ENCODE measurements at places on chromosomes 6 and 20.

GRCh38 chr6:105109955-105110895 is 69.6 kb downstream of the POPDC3 start:
- no peak for DNase-seq

- no peak for DNase-seq
Measured at GRCh38 chr20:57618764-57619050, 1.5 kb downstream of the ZBP1 start.

- no peak for DNase-seq
Measured at GRCh38 chr20:46933150-46933549, 38.5 kb downstream of the EYA2 start.

- no peak for DNase-seq
Measured at GRCh38 chr20:19465536-19465935, 253.1 kb downstream of the SLC24A3 start.

DNA sequence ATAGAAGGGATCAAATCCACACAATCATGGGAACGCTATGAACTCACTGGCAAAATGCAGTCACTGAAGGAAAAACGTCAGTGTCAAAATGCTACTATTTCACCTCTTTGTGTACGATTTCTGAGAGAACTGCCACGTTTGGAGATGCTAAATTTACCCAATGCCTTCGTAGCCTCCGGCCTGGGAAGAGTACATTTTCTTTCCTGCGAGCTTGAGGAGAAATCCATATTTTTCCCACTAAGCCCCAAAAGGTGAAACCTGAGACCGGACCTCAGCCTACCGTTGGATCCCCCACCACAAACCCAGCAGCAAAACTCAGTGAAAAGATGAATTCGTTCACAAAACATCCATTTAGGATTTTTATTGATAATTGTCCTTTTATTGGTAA is 131.7 kb downstream of the GPX5 start:
- no peak for DNase-seq

GRCh38 chr20:44711237-44711636 is 3.9 kb upstream of the CCN5 start:
- DNase-seq, result no peak

DNA sequence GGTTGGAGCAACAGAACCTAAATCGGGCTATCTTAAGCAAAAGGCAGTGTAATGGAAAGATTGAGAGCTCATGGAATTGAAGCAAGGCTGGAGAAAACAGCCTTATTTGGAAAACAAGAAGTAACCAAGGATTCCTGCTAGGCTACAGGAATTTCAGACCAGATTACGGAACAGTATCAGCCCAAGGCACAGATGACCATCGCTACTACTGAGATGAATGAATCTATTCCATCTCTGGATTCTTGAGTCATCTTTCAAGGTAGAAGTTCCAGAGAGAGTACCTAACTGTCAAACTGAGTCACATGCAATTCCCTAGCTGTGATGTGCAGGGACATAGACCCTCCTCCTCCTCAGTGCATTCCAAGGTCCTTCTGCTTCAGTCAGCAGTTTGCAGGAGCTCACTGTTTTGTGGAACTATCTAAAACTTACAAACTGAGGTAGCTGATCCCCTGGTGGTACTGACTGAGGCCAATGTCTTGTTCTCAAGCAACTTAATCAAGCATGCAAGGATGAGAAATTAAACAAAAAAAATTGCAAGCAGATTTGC is 62.0 kb upstream of the SMLR1 start:
- no peak for DNase-seq

DNA sequence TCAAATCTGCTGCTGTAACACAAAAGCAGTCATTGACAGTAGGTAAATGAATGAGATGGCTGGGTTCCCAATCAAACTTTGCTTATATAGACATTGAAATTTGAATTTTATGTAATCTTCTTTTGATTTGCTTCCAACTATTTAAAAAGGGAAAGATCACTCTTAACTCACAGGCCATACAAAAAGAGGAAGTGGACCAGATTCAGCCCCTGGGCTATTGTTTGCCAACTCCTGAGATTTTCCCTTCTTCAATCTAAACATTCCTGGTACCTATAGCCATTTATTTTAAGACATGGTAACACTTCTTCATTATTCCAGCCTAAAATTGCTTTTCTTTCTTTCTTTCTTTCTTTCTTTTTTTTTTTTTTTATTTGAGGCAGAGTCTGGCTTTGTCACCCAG is 260.6 kb downstream of the TFAP2A start:
- DNase-seq, result no peak

- no peak for DNase-seq
Measured at GRCh38 chr20:23907579-23907978, 28.0 kb upstream of the CST5 start.

DNA sequence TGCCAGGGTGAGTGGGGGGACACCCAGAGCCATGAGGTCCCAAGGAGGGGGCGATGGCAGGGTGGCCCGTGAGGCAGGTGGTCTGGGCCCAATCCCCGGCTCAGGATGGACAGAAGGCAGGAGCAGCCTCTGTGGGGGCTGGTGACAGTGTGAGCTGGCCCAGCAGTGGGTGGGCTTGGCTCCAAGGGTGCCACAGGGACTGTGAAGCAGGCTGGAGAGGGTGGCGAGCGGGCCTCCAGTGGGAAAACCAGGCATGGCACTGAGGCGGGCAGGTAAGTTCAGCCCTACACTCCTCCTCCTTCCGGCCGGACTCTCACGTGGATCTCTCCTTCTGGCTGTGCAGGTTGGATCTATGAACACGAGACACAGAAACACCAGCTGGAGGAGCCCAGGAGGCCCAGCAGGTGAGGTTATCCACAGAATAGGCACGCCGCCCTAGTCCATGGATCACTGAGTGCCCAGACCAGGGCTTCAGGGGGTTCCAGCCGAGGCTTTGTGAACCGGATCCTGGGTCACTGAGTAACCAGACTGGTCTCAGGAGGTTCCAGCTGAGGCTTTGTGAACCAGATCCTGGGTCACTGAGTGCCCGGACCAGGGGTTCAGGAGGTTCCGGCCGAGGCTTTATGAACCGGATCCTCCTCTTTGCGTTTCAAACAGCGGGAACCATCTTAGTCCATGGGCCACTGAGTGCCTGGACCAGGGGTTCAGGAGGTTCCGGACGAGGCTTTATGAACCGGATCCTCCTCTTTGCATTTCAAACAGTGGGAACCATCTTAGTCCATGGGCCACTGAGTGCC is 76.4 kb upstream of the BHLHE23 start:
- no peak for DNase-seq

DNA sequence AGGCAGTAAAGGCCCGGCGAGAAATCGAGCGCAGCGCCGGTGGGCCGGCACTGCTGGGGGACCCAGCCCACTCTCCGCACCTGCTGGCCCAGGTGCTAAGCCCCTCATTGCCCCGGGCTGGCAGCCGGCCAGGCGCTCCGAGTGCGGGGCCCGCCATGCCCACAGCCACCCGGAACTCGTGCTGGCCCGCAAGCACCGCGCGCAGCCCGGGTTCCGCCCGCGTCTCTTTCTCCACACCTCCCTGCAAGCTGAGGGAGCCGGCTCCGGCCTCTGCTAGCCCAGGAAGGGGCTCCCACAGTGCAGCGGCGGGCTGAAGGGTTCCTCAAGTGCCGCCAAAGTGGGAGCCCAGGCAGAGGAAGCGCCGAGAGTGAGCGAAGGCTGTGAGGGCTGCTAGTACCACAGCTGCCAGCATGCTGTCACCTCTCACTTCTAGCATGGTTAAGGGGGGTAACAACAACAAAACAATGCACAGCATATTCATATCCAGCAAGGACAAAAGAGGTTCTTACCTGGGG is 11.3 kb upstream of the GMPR start:
- DNase-seq, result no peak

- DNase-seq, result no peak
Measured at GRCh38 chr6:129659590-129660345, 50.2 kb downstream of the ARHGAP18 start.

GRCh38 chr20:50675671-50676376 is 15.5 kb downstream of the RIPOR3 start:
- no peak for DNase-seq

DNA sequence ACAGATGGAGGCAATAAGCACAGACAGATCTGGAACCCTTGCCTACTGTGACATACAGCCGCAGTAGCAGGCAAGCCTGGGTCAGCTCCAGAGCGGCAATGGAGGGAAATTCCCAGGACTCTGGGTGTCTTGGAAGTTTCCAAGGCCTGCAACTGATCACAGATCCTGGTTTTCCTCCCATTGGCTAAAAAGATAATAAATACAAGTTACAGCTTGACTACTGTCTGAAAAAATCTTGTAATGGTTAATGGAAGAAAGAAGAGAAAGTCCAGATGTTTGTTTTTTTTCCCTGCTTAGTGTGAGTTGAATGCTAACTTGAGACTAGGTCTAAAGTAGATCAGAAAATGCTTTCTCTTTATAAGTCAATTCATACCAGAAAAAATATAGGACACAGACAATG is 307.6 kb downstream of the ALDH8A1 start:
- DNase-seq, result no peak

GRCh38 chr6:168922436-168922835 is 331.2 kb downstream of the THBS2 start:
- DNase-seq, result no peak

GRCh38 chr20:44389871-44390270 is 34.4 kb downstream of the HNF4A start:
- DNase-seq, result no peak

- no peak for DNase-seq
Measured at GRCh38 chr6:83601119-83601518, 88.8 kb downstream of the PRSS35 start.

GRCh38 chr6:132130626-132131298 is 179.6 kb upstream of the CCN2 start:
- no peak for DNase-seq

DNA sequence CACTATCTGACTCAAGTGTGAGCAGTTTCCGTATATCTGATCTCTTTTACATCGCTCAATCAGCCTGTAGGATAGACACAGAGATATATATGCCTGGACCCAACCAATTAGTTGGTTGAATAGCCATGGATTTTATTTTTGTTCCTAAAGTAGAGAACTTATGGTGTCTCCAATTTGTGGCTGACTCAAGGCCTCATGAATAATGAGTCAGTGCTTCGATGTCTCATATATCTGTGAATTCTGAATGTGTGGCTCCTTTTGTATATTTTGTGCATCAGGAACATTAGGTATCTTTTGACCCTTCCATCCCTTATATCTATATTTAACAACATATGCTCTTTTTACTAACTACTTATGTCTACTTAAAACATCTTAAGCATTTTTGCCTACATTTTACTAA is 64.5 kb downstream of the OR2B2 start:
- DNase-seq, result no peak

DNA sequence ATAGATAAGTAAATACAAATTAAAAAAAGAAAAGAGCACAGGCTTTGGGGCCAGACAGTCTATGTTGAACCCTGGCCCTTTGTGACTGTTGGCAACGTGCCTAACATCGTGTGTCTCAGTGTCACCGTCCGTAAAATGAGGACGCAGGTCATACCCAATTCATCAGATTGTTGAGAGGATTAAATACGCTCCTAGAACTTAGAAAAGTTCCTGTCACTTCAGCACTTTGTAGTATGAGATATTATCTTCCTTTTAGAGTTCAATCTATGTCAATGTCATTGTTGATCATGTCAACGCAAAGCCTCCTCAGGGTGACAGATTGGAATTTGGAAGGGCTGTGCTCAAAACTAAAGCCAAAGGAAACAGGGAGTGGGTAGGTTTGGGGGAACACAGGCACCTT is 21.7 kb downstream of the SERPINB1 start:
- DNase-seq, result no peak

DNA sequence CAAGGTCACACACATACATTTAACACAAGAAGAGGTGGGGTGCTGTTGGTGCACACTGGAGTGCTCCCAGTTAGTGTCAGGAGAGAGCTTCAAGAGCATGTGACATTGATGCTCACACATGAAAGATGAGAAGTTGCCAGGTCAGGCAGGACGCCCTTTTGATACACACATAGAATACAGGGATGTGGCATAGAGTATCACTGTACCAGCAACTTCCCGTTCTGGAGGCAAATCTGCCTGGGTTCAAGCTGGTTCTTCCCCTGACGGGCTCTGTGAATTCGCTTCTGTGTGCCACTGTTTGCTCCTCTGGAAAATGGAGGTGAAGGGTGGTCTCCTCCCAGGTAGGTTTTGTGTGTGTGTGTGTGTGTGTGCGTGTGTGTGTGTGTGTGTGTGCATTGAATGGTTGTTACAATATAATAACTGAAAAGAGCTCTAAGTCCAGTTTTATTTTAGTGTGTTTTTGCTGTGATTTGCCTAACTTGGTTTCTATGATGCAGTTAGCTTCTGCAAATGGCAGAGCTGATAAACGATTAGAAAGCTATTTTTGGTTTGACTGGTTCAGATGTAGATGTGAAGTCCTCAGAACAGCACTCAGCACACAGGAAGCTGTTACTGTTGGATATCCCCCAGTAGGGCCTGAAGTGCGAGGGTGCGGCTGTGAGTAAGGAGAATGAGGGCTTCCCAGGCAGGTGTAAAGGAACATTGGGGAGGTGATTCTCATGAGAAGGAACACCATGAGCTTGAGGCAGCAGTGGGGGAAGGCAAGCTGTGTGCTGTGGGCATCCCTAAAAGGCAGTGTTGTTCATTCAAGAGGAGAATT is 53.4 kb downstream of the HIVEP1 start:
- no peak for DNase-seq

- DNase-seq, result no peak
Measured at GRCh38 chr6:87879132-87879861, 168.3 kb upstream of the SPACA1 start.

GRCh38 chr6:22873513-22874136 is 304.3 kb downstream of the HDGFL1 start:
- DNase-seq, result no peak

DNA sequence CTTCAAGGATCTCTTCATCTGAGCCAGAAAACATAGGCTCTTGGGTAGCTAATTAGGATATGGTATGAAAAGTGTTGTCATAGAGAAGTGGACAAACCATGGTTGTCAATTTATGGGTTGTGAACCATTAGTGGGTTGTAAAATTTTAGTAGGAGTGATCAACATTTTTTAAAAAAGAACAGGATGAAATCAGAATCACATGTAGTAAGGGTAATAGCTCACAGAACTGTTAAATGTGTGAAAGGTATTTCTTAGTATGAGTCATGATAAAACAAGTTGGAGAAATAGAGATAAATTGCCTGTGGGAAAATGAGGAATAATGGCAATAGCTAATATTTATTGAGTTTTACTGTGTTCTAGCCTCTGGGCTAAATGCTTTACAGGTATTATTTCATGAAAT is 113.4 kb downstream of the MAP3K4 start:
- DNase-seq, result no peak
